ENCODE measurements at places on chromosomes 2 and 18.
A peak's percentile ranks its signal among the peaks of the same experiment; 100 is the strongest.

DNA sequence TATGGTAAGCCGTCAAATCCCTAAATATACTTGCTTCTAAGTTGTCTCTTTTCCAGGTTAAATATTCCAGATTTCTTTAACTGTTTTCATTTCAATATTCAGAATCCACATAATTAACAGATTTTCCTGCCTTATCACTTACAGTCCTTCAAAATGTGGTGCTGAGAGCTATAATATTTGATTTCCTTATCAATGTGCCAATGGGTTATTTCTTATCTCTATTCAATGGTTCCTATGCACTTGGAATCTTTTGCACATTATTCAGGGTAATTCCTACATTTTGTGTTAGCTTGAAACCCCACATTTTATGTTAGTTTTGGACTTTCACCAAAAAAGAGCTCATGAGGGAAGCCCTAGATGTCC, 173.5 kb downstream of the ZFP36L2 start:
- no peak for DNase-seq

DNA sequence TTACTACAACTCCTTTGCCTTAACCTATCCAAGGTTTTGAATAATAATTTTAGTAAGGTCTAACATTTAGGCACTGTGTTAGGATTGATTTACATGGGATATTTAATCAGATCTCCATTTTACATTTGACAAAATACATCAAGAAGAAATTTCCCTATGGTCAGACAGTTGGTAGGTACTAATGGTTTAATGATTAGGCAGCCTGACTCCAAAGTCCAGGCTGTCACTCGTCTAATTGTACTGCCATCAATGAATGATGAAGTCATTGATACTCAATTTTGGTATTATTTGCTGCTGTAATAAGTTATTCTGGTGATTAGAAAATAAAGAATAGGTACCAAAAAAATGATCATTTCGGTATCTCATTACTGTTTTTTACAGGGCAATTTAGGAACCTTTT, 14.1 kb downstream of the BBS5 start:
- DNase-seq: no peak

DNA sequence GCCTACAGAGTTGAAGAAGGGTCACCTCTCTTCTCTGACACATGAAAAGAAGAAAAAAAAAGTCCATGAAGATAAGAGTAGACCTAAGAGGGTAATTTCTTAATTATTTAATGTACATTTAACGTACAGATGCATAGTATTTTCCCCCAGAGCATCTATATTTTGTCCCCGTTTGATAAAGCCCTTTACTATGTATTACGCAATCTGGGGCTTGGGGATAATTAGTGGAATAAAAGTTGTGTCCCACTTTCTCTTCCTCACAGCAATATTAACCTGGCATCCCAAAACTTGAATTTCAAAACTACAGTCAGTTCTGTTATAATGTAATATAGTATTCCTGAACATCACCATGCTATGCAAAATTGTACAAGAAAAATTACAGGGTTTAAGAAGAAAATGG, 254.1 kb downstream of the SUCLG1 start:
- DNase-seq: no peak

- no peak for DNase-seq
Measured at GRCh38 chr2:193332941-193333340, 1138.2 kb upstream of the TMEFF2 start.

- no peak for DNase-seq
Measured at GRCh38 chr2:205734436-205735037, 52.2 kb downstream of the NRP2 start.

GRCh38 chr2:112782234-112782799, 2.0 kb downstream of the IL1A start:
- no peak for DNase-seq

DNA sequence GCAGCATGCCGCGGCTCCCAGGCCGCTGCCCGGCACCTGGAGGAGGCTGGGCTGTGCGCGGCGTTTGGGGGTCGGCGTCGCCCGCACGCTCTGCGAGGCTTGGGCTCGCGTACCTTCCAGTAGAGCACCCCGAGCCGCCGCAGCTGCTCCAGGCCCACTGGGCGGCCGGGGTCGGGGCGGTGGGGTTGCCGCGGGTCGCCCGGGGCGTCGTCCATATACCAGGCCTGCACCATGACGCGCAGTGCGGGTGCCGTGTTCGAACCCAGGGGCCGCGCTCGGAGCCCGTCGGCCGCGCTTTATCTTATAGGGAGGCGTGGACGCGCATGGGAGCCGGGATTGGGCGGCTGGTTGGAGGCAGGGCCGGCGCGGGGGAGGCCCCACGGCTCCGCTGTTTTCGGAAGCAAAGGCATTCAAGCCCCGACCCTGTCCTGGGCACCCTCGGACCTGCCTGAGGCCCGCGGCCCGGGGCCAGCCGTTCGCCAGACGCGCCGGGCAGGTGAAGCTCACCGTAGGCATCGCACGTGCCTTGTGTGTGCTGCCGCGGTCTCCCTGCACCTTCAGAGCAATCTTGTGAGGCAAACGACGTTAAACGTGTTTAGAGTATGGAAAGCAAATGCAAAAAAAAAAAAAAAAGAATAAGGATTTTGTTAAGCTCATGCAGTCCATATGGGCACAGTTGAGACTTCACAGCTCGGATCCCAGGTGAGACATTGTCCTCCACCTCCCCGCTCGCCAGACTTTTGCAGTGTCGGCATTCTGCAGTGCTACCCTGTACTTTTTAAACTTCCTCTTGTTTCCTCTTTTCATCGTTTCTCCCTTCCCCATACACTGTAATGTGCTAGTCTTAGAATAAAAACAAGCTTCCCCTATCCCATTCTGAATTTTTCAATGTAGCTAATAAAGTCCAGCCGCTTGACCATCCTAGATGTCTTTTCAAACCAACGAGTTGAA, at the start of gene ADI1:
TSS of gene ADI1 (minus strand) at position 277 of the 951 bp plus-strand sequence. CDS start at position 233, 44 bp downstream.
- no peak for DNase-seq

DNA sequence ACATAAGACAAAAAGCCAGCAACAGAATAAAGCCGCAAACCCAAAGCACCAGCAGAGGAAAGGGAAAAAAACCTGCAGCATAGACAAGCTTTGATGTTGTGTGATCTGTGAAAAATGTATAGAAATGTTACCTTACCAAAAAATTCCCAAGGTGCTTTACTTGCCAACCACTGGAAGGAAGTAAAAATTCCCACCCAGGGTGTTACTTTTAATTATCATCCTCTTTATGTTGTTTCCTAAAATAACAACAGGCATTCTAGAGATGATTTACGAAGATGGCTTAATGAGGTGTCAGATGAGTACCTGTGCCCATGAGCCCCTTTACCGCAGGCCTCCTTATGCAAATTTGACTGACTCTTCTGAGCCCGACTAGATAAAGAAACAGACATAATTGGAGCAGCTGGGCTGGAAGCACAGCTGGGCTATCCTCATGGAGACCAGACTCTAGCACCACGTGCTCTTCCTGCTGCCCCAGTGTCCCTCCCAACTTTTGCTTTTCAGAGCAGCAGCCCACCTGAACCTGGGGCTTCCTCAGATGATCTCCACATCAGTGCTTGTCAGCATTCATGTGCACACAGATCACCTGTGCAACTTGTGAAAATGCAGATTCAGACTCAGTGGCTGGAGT, 41.5 kb downstream of the SRSF7 start:
- DNase-seq: no peak

DNA sequence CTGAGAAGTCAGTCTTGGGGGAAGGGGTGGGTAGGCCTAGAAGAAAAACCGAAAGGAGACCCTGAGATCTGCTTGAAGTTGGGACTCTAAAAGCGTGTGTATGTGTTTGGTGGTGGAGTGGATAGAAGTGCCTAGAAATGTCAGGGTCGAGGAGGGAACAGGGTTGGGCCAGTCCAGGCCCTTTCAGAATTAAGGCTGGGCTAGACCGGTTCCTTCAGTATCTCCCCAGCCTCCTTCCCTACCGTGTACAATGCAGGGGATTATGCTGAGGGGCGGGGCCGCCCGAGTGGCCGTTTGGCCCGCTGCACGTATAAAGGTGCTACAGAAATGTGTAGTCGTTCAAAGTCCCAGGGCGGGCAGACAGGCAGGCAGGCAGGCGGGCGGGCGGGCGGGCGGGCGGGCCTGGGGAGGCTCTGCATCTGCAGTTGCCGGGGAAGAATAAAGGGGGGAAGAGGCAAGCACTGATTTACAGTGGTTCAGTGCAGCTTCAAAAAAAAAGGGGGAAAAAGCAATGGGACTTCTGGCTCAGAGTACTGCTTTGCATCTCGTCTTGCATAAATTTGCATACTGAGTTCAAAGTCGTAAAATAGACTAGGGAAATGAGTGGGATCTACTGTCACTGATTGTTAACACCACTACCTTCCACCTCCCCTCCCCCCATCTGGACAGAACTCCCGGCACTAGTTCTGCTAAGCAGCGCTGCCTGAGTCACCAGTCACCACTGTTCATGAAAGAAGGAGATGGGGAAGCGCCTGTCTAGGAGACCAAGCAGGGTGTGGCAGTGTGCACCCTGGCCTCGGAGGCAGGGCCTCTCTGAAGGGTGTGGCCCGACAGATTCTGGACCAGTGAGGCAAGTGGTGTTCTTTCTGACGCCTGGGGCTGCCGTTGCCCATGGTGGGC, 3.6 kb downstream of the IGFBP2 start:
- DNase-seq: peak; percentile 7

DNA sequence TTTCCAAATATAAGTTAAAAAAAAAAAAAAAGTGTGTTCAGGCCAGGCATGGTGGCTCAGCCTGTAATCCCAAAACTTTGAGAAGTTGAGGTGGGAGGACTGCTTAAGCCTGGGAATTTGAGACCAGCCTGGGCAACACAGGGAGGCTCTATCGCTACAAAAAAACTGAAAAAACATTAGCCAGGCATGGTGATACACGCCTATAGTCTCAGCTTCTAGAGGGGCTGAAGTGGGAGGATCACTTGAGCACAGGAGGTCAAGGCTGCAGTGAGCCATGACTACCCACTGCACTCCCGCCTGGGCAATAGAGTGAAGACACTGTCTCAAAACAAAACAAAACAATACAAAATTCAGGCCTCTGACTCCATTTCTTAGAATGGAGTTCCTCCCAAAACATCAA, 9.2 kb downstream of the USP37 start:
- DNase-seq: no peak

DNA sequence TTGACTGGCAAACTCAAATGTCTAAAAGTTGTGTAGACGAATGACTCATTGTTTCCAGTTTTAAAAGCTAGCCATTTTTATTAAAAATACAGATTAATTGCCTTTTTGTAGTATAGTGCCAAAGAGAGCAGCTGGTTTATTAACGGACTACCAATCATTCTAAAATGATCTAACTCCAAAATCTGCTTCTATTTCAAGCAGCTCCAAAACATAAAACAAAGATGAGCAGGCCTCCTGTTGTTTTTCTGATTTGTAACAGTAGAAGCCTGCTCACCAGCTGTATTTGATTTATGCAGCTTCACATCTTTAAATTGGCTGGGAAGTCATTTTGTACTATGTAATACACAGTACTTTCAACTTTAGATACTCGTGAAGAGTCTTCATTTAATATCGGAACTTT, 171.8 kb downstream of the UBR3 start:
- DNase-seq: no peak

GRCh38 chr2:23412556-23413155, 27.7 kb downstream of the KLHL29 start:
- no peak for DNase-seq

DNA sequence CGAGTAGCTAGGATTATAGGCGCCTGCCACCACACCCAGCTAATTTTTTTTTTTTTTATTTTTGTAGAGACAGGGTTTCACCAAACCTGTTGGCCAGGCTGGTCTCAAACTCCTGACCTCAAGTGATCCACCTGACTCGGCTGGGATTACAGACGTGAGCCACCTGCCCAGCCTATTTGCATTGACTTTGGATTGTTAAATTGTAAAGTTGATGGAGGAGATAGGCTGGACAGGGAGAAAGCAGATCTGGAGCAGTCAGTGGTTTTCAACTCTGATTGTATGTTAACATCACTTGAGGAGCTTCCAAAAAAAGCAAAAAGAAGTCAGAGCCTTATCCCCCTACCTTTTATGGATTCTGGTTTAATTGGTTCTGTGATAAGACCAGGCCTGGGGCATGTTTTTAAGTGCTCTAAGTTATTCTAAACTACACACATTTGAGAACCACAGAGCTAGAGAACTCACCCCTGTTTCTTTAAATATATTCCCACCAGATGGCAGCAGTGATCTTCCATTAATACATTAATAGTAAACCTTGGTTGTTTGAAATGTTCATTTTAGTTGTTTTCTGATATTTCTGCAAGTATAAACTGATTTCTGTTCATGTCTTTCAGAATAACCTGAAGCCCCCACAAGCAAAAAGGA, 7.5 kb downstream of the C2orf49 start:
- DNase-seq: no peak

- DNase-seq: no peak
Measured at GRCh38 chr2:10390369-10390801, 57.7 kb downstream of the ODC1 start.

GRCh38 chr2:6750411-6751158, 115.1 kb downstream of the CMPK2 start:
- DNase-seq: no peak

DNA sequence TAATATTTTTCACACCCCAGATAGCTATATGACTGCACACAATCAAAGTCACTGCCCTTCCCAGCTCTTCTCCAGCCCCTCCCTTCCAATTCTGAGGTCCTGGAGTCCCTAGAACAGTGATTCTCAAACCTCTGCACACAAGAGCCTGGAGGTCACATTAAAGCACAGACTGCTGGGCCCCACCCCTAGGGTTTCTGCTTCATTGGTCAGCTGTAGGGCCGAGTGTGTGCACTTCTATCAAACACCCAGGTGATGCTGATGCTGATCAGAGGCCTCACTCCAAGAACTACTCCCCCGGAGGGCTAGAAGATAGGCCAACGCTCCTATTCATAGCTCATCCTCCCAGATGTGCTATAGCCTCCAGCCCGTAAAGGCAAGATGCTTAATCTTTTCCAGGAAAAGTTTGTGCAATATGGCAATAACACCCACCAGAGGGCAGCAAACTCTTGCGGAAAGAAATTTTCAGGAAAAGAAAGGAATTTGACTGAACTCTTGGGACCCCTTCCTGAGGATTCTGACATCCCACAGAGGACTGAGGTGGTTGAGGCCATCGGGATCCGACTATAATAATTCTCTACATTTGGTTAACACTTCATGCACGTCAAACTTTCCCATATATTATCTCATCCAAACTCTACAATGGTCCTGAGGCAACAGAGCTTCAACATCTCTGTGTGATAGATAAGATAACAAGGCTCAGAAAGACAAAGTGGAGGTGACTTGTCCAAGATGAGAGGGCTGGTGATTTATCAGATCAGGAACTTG, 194.2 kb upstream of the PKDCC start:
- no peak for DNase-seq

GRCh38 chr2:42938671-42939370, 146.4 kb upstream of the HAAO start:
- DNase-seq: no peak

Measured in Panc1 (cell line).